Stimulated activated naive CD4-positive, alpha-beta T cell (primary cell): ENCODE measurements at places on chromosomes 16 and 17.

GRCh38 chr17:72529386-72529785 lies 408.6 kb downstream of the SOX9 start:
- no peak for DNase-seq

DNA sequence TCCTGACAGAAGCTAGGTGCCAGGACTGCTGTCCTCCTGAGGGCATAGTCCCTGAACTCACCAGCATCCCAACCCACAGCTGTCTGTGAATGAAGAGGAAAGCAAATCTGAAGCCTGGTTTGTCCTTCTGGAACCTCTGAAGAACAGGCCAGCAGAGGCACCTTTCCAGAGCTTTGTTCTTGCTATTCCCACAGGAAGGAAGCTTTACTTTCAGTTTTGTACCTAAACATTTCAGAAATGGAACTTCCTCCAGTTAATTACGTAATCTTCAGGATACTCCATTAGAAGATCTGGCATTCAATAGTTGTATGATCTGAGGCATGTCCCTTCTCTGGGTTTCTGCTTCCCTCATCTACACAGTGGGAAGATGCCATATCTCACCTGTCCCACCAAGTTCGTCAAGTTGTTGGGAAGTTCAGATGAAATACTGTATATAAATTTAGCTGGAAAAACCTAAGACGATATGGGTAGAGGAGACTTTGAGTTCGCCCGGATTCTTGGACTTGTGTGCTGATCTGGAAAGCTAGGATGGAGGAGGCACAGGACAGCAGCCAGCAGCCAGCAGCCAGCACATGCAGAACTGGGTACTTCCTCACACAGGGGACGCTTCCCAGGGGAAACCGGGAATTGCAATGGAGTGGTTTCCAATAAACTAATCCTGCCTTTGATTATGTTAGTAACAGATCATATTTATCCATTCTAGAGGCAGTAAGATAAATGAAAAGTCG lies 22.4 kb downstream of the NXPH3 start:
- no peak for DNase-seq

- DNase-seq: no peak
These were observed 59.4 kb downstream of the TMEM114 start for GRCh38 chr16:8530752-8531384.

GRCh38 chr17:16988749-16989229 lies 16.9 kb upstream of the TNFRSF13B start:
- no peak for DNase-seq

GRCh38 chr17:21199311-21199710 lies 14.7 kb downstream of the TMEM11 start:
- DNase-seq: no peak

DNA sequence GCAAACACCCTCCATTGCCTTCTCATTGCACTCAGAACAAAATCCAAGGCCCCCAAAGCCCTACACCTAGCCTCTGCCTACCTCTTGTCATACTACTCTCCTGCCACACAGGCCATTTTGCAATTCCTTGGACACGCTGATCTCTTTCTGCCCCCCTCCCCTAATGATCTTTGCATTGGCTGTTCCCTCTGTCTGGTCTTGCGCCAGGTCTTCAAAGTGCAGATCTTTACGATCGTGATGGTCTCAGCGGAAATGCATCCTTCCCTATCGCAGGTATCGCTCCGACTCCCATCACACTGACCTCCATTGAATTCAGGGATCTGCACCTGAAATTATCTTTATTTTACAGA lies 777 bp upstream of the MOSMO start:
- DNase-seq: no peak

- DNase-seq: no peak
These were observed 82.4 kb downstream of the GSG1L start for GRCh38 chr16:27980919-27981700.

GRCh38 chr17:41917679-41918313 lies 955 bp downstream of the ACLY start:
- no peak for DNase-seq

DNA sequence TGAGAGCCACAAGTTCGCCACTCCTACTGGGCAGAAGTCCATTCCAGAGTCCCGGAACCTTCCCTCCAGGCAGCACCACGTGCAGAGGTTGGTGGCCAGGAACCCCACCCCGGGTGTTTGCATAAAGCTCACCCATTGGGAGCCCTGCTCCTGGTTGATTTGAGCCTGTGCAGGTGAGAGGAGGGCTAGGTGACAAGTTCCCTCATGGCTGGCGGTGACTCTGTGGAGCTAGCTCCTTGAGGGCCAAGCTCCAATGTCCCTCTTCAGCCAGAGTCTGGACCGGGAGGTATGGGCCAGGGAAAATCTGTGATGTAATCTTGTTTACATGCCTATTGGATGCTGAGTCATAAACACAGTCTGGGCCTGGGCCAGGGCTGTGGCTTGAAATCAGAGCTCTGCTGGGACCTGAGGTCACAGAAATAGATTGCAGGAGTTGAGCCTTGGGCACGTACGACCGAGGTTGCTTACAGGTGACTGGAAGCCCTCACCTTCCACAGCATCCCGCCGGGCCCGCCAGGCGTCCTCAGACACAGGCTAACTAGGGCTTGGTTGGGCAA lies 118.9 kb downstream of the AATF start:
- DNase-seq: no peak

DNA sequence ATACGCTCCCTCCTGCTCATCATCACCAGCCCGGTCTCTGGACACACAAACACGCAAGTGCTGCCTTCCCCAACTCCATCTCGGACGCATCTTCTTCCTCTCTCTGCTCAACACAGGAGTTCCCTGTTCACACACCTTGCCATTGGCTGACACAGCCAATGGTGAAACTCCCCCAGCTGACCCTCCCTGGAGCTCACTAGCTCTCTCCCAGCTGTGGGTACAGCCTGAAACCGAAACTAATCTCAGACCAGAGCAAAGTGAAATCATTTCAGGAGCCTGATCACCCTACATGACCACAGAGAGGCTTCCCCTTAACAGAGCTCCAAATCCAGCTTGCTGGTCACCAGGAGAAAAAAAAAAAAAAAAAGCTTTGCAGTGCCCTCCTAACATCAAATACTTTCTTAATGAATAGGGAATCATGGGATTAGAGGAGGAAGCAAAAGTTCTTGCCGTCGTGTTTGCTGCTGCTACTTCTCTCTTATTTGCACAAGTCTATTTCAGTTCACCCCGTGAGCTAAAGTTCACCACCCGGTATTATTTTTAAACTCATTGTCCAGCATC lies 8.3 kb downstream of the CUEDC1 start:
- peak; percentile 8 for DNase-seq

- DNase-seq: no peak
These were observed 22.7 kb downstream of the CIBAR2 start for GRCh38 chr16:85089525-85089924.

- DNase-seq: no peak
These were observed 43.4 kb downstream of the HNF1B start for GRCh38 chr17:37701496-37701898.

GRCh38 chr17:8944748-8945147 lies 20.8 kb downstream of the PIK3R5 start:
- no peak for DNase-seq

DNA sequence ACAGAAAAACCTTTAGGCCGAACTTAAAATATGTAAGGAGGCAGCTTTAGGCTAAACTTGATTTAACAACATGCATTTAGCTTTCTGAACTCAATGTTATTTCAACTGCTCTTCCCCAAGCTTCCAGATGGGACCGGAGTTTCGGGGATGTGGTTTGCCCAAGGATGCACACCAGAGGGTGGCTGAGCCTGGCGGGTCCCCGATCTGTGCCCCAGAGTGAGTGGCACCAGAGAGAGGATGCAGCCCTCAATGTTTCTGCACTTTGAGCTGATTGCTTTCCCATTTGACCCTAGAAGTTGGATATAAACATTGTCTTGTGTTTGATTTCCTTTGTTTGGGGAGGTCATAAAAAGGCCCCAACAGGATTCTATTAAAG lies 348.0 kb upstream of the TNRC6C start:
- no peak for DNase-seq

DNA sequence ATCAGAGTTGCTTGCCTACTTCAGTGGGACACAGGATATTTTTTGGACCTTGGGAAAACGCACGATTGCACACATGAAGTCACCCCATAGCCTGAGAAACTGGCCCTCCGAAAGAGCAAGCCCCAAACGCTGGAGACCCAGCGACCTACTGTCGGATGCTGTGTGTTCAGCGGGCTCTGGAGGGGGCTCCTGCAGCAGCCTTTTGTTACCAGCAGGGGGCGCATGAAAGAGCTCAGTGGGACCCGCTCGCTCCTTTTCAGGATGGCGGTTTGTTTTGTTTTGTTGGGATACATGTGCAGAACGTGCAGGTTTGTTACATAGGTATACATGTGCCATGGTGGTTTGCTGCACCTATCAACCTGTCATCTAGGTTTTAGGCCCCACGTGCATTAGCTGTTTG lies 28.4 kb downstream of the MYH3 start:
- DNase-seq: no peak

DNA sequence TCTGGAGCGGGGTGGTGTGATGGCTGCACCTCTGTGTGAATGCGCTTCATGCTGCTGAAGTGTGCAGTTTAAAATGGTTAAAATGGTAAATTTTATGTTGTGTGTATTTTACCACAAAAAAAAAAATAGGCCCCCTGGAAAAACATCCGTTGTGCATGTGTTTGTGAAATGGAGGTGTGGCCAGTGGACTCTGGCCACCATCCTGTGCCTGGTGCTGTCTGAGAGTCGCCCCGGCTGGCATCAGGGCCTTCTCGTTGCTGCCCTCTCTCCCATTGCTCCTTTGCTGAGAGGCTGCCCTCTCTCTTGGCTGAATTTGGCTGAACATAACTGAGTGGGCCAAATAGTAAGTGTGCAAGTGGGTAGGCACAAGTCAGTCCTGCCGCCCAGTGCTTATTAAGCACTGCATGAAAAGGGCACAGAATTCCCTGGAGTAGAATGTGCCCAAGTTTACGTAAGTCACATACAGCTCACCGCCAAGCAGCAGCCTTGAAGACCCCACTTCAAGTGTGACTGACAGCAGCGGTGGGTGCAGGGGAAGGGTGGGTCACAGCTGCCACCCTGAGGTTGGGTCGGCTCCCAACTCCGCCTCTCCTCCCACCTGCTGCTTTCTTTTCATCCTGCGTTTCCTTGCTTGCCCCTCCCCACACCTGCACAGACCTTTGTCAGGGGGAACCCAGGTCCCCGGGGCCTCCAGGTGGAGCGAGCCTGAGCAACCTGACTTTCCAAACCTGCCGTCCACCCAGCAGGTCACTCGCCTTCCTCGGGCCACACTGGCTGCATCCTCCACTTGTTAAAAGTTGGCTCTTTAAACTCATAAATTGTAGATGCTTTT lies 46.8 kb downstream of the FOXK2 start:
- no peak for DNase-seq

DNA sequence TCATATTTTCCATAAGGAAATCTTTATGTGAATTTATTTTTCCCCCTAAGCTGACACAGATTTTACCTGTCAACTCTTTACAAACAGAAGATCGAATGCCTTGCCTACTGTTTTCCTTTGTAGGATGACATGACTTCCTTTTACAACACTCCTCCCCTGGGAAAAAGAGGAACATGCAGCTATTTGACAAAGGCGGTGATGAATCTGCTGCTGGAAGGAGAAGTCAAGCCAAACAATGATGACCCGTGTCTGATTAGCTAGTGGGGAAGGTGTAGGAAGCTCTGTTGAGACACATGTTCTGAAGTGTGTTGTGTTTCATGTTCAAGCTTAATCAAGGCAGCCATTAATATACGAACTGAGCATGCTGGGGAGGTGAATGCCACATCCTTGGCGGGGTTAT lies 238.0 kb downstream of the PHKB start:
- no peak for DNase-seq

GRCh38 chr16:75580-76501 lies 2.2 kb upstream of the MPG start:
- DNase-seq: no peak

DNA sequence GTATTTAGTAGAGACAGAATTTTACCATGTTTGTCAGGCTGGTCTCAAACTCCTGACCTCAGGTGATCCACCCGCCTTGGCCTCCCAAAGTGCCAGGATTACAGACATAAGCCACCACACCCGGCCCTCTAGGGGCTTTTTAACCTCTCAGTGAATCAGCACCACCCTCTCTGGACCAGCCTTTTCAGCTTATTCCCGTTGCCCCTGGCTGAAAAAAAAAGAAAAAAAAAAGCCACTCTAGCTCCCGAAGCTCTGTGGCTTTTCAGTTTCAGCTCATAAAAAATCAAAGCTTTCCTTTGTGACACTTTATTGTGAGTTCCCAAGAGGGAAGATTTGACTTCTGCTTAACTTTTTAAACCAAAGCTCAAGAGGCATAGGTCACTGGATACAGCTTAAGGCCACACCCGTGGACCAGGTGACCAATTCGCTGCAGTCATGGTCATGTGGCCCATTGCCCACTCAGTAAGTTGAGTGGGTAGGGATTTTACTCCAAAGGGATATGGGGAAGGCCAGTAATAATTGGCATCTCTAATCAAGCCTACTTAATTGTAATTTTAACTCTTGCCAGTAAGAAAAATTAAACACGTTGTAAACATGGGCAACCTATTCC lies 46.6 kb upstream of the MED13 start:
- DNase-seq: no peak

DNA sequence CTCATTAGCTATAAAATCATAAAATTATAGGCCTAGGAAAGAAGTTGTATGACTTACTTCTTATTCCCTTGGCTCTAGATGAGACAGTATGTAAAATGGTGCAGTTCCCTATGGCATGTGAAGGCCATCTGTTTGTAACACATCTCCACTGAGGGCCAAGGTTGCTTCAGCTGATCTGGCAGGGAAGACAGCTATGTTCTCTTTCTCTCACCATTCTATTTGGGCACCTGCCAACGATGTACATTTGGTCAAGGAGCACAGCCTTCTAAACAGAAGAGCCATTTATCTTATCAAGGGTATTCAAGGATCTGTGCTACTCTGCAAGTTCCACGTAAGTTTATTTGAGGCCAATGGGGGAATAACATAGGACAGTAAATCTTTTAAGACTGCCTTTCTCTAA lies 129.8 kb upstream of the TOM1L1 start:
- DNase-seq: no peak

DNA sequence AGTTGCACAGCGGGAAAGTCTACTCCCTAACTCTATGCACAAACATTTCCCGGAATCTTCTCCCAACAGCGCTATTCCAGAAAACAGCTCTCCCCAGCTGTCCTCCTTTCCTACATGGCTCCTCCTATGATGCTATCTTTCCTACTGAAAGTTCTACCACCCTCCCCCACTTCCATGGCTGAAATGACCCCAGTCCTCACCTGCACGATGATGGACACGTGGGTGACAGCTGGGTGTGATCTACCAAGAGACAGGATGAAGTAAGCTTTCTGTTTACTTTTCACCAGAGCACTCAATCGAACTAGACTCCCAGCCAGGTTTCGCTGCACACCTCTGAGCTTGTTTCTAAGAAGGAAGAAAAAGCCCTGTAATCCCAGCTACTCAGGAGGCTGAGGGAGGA lies 10.7 kb downstream of the CTC1 start:
- DNase-seq: no peak
